Glomerular endothelial cell (primary cell): ENCODE measurements at places on chromosomes 4 and X. TPM values are rescaled to one million over a fixed set of nuclear protein-coding genes. Genes with fewer than 3 reads are reported as not detected.

ETDA gene
- not detected in 2 replicates for total RNA-seq

DNA sequence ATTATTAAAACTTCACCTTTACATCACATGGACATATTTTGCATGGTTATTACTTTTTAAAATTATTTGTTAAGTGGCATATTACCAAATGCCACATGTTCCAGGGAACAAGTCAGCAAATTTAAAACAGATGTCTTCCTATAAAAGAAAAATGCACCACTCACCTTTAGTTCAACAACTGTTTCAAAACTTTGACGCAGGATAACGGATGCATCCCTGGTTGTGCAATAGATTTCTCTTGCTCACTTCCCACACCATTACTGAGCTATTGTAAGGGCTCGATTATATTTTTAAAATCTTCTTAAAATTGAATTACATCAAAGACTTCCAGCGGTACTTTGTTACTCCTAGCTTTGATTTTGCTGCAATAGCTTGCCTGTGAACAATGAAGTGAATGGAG, 93.0 kb upstream of the ARHGAP24 start:
- DNase-seq: no peak

GRCh38 chr4:61540944-61541343, 340.8 kb downstream of the ADGRL3 start:
- DNase-seq: no peak

DNA sequence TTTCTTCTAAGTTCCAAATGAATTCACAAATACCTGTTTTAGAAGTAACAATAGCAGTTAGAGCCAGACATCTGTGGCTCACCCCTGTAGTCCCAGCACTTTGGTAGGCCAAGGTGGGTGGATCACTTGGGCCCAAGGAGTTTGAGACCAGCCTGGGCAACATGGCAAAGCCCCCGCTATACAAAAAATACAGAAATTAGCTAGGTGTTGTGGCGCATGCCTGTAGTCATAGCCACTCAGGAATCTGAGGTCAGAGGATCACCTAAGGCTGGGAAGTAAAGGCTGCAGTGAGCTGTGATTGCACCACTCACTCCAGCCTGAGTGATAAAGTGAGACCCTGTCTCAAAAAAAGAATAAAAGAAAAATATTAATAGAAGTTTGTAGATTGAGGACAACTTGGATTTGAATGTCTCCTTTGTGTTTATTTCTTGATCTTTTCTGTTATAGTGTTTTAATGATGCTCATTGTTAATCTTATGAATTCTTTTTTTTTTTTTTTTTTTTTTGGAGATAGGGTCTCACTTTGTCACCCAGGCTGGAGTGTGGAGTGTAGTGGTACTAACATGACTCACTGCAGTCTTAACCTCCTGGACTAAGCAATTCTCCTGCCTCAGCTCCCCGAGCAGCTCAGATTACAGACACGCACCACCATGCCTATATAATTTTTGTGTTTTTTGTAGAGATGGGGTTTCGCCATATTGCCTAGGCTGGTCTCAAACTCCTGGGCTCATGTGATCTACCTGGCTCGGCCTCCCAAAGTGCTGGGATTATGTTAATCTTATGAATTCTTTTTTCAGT, 30.7 kb upstream of the RAPGEF2 start:
- no peak for DNase-seq

- no peak for DNase-seq
These were observed 119.0 kb downstream of the APBB2 start for GRCh38 chr4:41095192-41095872.
